ENCODE measurements at places on chromosomes 7 and 10. TPM values are rescaled to one million over a fixed set of nuclear protein-coding genes. Genes with fewer than 3 reads are reported as not detected.

Gene UROS
- total RNA-seq: 38.3 TPM

Gene PKD2L1
- not detected for total RNA-seq

Gene COL17A1
- total RNA-seq: 1,665 TPM

Gene LMOD2
- total RNA-seq: not detected

Gene STEAP4
- 0.76 TPM for total RNA-seq

Gene SYT15B
- not detected for total RNA-seq

Gene GIMAP2
- 0.94 TPM for total RNA-seq
